Chondrocyte (in vitro differentiated cells): ENCODE measurements at places on chromosomes 6 and 20. TPM values are rescaled to one million over a fixed set of nuclear protein-coding genes. Genes with fewer than 3 reads are reported as not detected.

TP53TG5 gene
- total RNA-seq, result not detected in 3 replicates

DNA sequence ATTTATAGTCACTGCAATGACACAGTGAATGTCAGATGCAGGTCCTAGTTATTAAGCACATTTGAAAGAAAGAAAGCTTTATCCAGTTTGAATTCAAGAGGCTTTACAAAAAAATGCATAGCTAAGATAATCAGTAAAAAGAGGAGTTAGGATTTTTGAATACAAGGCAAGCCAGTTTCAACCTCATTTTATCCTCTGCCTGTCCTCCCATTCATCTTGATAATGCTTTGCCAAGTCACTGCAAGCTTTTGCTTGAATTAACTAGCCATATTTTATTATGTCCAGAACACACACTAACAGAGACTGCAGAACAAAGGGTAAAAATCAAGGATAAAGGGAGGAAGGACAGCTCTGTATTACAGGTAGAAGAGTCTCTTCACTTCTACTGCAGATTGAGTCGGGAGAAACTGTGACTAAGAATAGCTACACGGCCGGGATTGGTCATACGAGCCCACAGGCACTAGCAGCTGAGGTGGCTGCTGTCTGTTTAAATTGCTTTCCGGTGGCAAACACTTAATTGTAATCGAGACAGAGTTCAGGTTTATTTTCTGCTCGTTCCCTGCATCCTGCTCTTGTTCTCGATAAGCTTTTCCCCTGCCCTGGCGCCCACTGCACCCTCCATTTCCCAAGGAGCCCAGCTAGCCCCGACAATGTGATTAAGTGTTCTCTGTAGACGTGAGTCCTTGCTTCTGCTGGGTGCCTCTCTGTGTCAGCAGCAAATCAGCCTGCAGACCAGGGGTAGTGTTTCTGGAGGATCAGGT, 30.5 kb upstream of the AKAP12 start:
- no peak for DNase-seq

- DNase-seq, result no peak
Measured at GRCh38 chr6:42118162-42119001, 24.0 kb downstream of the C6orf132 start.

GRCh38 chr6:68911334-68911733, 276.3 kb downstream of the ADGRB3 start:
- no peak for DNase-seq

- DNase-seq, result no peak
Measured at GRCh38 chr6:33784787-33785186, 4.1 kb downstream of the LEMD2 start.

THBS2 gene
- total RNA-seq, result 1,244 to 1,906 TPM (median 1,285 TPM) in 3 replicates

NOTCH4 gene
- 0.82 to 1.6 TPM (median 1.4 TPM) in 3 replicates for total RNA-seq

GRCh38 chr20:58436868-58437645, 48.0 kb downstream of the VAPB start:
- DNase-seq, result no peak

DNA sequence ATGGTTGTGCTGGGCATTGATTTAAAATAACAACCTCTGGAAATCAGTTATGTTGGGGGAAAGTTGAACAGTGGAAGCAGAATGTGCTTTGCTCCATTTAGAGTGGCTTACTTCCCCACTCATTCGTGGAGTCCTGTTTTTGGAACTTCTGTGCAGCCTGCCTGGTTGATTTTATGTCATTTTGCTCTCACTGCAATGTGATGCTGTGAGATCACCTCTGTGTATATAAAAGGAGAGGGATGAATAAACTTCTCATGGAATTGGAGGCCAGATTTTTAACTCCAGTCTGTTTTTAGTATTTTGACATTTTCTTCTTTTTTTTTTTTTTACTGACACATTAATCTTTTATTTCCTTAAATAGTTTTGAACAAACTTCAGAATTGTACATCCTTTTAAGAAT, 139.0 kb downstream of the FNDC1 start:
- no peak for DNase-seq

DNA sequence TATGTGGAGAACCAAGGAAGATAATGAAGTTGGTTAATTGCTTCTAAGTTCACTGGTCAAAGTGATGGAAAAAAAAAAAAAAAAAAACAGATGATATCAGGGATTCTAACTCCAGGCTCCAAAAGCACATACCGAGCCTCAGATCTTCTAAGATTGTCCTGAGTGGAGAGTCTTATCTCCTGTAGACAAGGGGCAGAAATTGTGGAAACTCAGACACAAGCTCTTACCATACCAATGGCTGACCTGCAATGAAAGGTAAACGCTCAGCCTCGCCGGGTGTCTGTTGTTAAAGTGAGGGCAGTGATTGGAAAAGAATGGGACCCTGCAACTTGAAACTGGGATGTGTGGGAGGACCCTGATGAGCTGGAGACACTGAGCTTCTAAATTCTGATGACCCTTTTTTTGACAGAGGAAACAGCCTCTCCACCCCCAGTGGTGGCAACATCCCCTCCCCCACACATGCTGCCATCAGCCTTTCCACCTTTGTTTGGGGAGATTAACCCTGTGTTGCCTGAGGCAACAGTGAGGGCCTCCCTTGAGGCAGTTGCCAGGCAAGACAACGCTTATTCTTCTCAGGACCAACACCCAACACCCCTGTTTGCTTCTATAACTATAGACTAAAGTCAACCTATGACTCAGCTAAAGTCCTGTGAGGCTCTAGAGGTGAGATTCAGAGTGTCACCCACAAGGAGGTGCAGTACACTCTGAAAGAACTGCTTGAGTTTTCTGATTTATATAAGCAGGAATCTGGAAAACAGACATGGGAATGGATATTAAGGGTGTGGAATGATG, 154.0 kb downstream of the THBS2 start:
- DNase-seq, result no peak

GRCh38 chr20:25257130-25257529, 9.2 kb downstream of the PYGB start:
- DNase-seq, result no peak

SEL1L2 gene
- total RNA-seq, result not detected in 3 replicates

- DNase-seq, result no peak
Measured at GRCh38 chr6:25013246-25013645, 77.5 kb upstream of the RIPOR2 start.

DNA sequence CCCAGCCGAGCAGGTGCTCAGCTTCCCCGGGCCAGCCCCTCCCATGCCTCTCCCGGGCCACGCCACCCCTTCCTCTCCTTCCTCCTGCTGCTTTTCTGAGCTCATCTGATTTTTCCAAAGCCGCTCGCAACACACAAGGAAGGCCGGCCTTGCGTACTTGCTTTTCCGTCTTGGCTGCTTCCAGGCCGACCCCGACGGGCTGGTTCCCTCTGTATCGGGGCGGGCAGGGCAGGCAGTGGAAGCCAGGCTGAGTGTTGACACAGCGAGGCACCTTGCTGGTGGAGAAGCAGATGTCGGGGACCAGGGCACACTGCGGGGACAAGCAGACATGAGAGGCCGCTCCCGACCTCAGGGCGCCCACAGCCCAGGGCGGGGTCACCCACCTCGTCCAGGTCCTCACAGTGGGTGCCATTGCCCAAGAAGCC, 21.1 kb downstream of the THBS2 start:
- no peak for DNase-seq

- no peak for DNase-seq
Measured at GRCh38 chr6:130473886-130474285, 108.1 kb downstream of the TMEM200A start.
